ENCODE measurements at places on chromosomes 6 and 20. TPM values are rescaled to one million over a fixed set of nuclear protein-coding genes. Genes with fewer than 3 reads are reported as not detected.

GRCh38 chr6:137921823-137922222 is 54.8 kb downstream of the TNFAIP3 start:
- H3K4me3 ChIP-seq = no peak overlapping the region
- no peaks in the 10 kb centered on the region for H3K36me3 ChIP-seq
- no peaks in the 10 kb centered on the region for H3K4me1 ChIP-seq
- no peak overlapping the region for H3K27ac ChIP-seq
- H3K27me3 ChIP-seq = no peaks in the 10 kb centered on the region

DNA sequence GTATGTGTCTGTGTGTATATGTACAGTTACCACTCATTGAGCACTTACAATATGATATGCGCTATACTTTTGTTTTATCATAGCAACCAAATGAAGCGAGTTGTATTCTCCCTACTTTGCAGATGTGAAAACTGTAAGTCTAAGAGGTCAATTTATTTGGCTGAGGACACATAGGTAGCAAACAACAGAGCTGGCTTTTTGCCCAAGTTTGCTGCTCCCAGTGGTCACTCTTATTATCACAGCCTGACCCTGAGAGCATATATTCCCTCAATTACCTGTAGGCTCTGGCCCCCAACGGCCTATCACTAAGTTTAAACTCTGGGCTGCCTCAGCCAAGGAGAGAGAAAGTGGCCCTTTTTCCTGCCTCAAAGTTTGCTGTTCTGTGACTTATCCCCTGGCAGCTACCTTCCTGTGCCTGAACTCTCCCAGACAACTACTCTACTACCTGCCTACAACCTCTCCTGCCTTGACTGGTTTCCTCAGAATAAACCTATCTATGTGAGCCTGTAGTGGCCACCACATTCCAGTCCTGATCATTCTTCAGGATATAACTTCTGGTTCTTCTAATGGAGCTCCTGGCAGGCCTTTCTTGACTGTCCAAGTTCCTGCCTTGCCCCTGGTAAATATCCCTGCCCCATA is 221.8 kb downstream of the FRK start:
- peak; percentile 48 for DNase-seq
- H3K36me3 ChIP-seq = no peaks in the 10 kb centered on the region
- no peaks in the 10 kb centered on the region for H3K4me1 ChIP-seq

GRCh38 chr20:35598899-35599775 is 16.5 kb upstream of the SPAG4 start:
- peaks cover 10% of the 10 kb centered on the region for H3K4me1 ChIP-seq
- no peak overlapping the region for H3K27ac ChIP-seq
- no peak overlapping the region for H3K4me3 ChIP-seq
- DNase-seq = no peak
- H3K36me3 ChIP-seq = no peaks in the 10 kb centered on the region

- H3K4me3 ChIP-seq = no peak overlapping the region
- no peak overlapping the region for H3K27ac ChIP-seq
- H3K27me3 ChIP-seq = no peaks in the 10 kb centered on the region
These were observed 140.4 kb upstream of the ASCC3 start for GRCh38 chr6:101021504-101021903.

DNA sequence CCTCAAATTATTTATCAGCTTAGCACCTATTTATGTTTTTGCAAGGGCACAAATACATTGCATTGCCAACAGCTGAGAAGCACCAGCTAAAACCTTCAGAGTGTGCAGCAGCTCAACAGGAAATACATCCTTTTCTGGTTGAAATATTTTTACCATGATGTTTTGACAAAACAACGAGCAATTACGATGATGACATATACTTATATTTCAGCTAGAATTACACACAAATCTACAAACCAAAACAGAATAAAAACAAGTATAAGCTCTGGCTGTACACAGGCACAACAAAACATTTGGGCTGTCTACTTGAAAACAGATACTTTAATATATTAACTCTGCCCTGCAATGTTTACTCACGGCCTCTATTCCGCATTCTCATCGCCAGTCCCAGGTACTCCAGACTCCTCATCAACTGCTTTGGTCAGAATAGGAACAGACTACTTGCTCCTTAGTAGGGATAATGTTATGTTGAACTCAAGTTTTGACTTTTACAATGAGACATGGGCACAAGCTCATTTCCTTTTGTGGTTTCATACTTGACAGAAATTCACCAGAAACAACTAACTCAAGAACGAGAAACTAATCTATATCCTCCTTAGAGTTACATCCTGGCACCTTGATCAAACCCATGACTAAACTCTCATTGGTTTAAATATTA is 377.6 kb downstream of the ESR1 start:
- no peaks in the 10 kb centered on the region for H3K4me1 ChIP-seq
- no peak for DNase-seq
- H3K4me3 ChIP-seq = no peak overlapping the region
- no peaks in the 10 kb centered on the region for H3K36me3 ChIP-seq

DNA sequence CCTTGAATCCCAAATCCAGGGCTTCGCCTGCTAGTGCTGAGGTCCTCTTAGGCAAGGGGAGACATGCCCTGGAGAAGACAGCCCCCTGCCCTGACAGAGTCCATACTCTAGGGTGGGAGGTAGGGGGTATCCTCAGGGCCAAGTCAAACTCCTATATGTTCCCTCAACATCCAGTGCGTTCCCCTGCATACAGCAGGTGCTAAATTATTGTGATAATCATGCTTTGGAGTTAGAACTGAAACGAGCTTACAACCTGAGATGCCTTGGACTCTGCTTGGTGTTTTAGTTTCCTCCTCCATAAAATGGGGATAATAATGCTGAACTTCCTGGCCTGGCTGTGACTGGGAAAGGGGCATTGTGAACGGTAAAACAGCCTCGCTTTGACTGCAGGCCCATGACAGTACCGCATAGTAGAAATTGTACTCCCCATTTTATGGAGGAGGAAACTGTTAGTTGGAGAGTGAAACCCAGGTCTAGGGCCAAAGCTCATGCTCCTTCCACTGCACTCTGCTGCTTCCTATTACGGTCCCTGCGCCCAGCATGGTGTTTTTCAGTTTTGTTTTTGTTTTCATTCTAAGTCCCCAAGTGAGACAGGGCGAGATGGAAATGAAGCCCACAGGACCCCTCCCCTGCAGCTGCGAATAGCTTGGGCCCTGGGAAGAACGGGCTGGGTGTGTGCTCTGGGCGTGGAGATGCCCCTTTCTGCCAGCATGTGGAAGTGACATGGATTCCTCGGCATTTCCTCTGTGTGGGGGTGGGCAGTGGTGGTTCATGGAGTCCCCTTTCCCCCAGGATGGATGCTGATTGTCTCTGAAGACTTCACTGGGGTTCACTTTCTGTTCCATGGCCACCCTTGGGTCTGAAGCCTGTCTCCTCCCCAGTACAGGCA is 162.5 kb downstream of the VEGFA start:
- H3K27ac ChIP-seq = no peak overlapping the region
- H3K4me3 ChIP-seq = no peak overlapping the region
- no peaks in the 10 kb centered on the region for H3K4me1 ChIP-seq
- no peaks in the 10 kb centered on the region for H3K36me3 ChIP-seq
- H3K27me3 ChIP-seq = no peaks in the 10 kb centered on the region
- no peak for DNase-seq

- H3K4me1 ChIP-seq = no peaks in the 10 kb centered on the region
- no peak overlapping the region for H3K4me3 ChIP-seq
- no peaks in the 10 kb centered on the region for H3K27me3 ChIP-seq
- no peak for DNase-seq
- H3K27ac ChIP-seq = no peak overlapping the region
- H3K36me3 ChIP-seq = no peaks in the 10 kb centered on the region
These were observed 635.3 kb downstream of the UTRN start for GRCh38 chr6:144920391-144920961.

DNA sequence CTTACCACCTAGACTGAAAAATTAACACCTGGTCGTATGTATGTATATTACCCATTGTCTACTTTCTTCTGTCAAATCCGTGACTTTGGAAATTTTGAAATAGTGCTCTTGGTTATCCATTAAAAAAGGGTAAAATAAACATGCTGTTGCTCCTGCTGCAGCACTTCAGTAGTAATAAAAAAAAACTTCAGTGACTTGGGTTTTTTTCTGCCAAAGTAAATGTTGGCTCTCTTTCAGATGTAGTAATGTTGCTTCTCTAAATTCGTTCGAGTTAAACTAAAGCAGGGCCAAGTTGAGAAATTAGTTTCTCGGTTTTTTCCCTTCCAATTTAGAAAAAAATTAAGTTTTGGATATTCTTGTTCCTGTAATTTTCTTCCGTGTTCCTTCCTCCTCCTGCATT is 34.2 kb downstream of the JARID2 start:
- H3K4me3 ChIP-seq = no peak overlapping the region
- H3K27ac ChIP-seq = no peak overlapping the region
- no peaks in the 10 kb centered on the region for H3K36me3 ChIP-seq
- H3K27me3 ChIP-seq = no peaks in the 10 kb centered on the region
- H3K4me1 ChIP-seq = peaks cover under 1% of the 10 kb centered on the region

GRCh38 chr6:19333936-19334335 is 503.2 kb upstream of the ID4 start:
- H3K27ac ChIP-seq = no peak overlapping the region
- no peak overlapping the region for H3K4me3 ChIP-seq
- no peaks in the 10 kb centered on the region for H3K36me3 ChIP-seq
- no peak for DNase-seq
- H3K27me3 ChIP-seq = no peaks in the 10 kb centered on the region
- no peaks in the 10 kb centered on the region for H3K4me1 ChIP-seq

DNA sequence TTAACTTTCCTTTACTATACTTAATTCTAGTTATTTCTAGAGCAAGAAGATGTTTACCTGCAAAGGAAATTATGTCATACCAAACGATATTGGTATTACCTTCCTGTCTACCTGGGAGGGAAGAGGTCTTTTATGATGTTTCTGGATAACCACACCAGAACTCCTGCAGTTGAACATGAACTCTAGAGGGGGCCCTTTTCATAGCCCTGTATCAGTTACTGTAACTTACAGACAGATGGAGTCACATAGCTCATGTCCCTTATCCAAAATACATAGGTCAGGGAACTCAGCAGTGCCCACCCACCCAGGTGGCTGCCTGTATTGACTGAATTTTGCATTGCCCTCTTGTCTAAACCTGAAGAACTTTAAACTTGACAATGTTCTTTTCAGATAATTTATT is 35.1 kb upstream of the MYL9 start:
- no peak for DNase-seq
- H3K27me3 ChIP-seq = no peaks in the 10 kb centered on the region
- no peaks in the 10 kb centered on the region for H3K36me3 ChIP-seq

GRCh38 chr6:5125152-5126006 is 40.2 kb downstream of the PPP1R3G start:
- no peaks in the 10 kb centered on the region for H3K36me3 ChIP-seq
- DNase-seq = no peak
- H3K4me1 ChIP-seq = no peaks in the 10 kb centered on the region
- no peak overlapping the region for H3K27ac ChIP-seq
- H3K4me3 ChIP-seq = no peak overlapping the region

- H3K36me3 ChIP-seq = no peaks in the 10 kb centered on the region
- no peaks in the 10 kb centered on the region for H3K4me1 ChIP-seq
- no peaks in the 10 kb centered on the region for H3K27me3 ChIP-seq
- H3K27ac ChIP-seq = no peak overlapping the region
These were observed 117.1 kb upstream of the PTPRT start for GRCh38 chr20:43306837-43307236.

- H3K4me1 ChIP-seq = no peaks in the 10 kb centered on the region
- H3K4me3 ChIP-seq = peak overlapping the region; percentile 34
- no peak overlapping the region for H3K27ac ChIP-seq
- peak; percentile 55 for DNase-seq
- no peaks in the 10 kb centered on the region for H3K27me3 ChIP-seq
These were observed 2.7 kb downstream of the KCNS1 start for GRCh38 chr20:45098103-45098773.

DNA sequence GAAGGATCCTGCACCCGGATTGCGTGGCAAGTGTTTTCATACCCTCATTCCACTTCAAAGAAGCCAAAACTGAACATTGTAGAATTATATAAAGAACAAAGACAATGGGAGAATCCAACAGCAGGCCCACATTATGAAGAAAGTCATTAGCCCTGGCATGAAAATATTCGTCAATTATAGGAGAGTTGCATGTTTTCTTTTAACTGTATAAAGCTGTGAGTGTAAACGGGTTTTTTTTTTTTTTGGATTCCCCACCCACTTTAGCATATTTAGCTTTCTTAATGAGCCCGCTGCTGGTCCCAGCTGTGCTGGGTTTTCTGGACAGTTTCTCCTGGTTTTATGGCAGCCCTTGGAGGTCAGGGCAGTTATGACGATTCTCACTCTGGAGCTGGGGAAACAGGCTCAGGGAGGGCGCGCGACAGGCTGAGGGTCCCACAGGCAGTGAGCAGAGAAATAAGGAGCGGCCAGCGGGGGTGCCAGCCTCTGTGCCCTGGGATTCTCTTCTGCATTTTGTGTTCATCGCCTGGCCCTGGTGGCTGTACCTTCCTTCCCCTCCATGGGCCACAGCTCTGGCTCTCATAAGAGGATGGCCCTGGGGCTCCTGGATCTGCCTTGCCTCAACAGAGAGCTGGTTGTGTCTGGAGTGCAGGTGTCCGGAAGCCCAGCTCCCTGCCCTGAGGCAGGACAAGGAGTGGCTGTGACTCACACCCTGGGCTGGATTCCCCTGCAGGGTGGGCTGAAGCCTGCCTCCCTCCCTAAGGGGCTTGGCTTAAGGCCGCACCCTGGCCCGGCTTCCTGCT is 24.1 kb upstream of the SULF2 start:
- no peak overlapping the region for H3K4me3 ChIP-seq
- no peak overlapping the region for H3K27ac ChIP-seq
- no peaks in the 10 kb centered on the region for H3K4me1 ChIP-seq
- H3K36me3 ChIP-seq = no peaks in the 10 kb centered on the region
- no peak for DNase-seq

GRCh38 chr20:4683261-4683660 is 38.4 kb upstream of the PRND start:
- no peaks in the 10 kb centered on the region for H3K36me3 ChIP-seq
- H3K4me1 ChIP-seq = peaks cover 10% of the 10 kb centered on the region
- no peaks in the 10 kb centered on the region for H3K27me3 ChIP-seq
- DNase-seq = no peak

- DNase-seq = no peak
- H3K36me3 ChIP-seq = no peaks in the 10 kb centered on the region
- H3K4me1 ChIP-seq = no peaks in the 10 kb centered on the region
- H3K27me3 ChIP-seq = no peaks in the 10 kb centered on the region
- H3K4me3 ChIP-seq = no peak overlapping the region
These were observed 204.9 kb downstream of the SIM1 start for GRCh38 chr6:100259865-100260264.

GRCh38 chr6:8069151-8069550 is 5.0 kb upstream of the BLOC1S5 start:
- no peaks in the 10 kb centered on the region for H3K27me3 ChIP-seq
- no peaks in the 10 kb centered on the region for H3K4me1 ChIP-seq
- DNase-seq = no peak
- no peak overlapping the region for H3K27ac ChIP-seq
- no peak overlapping the region for H3K4me3 ChIP-seq

C20orf202 gene
- total RNA-seq = 1.1 TPM

NKX2-2 gene
- total RNA-seq = not detected

Measured in testis (tissue), 5 donors.